ENCODE measurements at places on chromosomes 2 and 18. TPM values are rescaled to one million over a fixed set of nuclear protein-coding genes. Genes with fewer than 3 reads are reported as not detected.

- no peak for DNase-seq
- no peaks in the 10 kb centered on the region for H3K4me1 ChIP-seq
- peaks cover 86% of the 10 kb centered on the region for H3K27me3 ChIP-seq
- no peaks in the 10 kb centered on the region for H3K36me3 ChIP-seq
- no peak overlapping the region for H3K4me3 ChIP-seq
- H3K27ac ChIP-seq = no peak overlapping the region
These were observed 857 bp upstream of the NEUROD1 start for GRCh38 chr2:181680937-181681811.

CCDC93 gene
- total RNA-seq = 23.8 TPM

ADCY3 gene
- total RNA-seq = 47.4 TPM

PRKAG3 gene
- total RNA-seq = not detected
